Stomach (tissue), 19 donors: ENCODE measurements at places on chromosomes 2 and 18. TPM values are rescaled to one million over a fixed set of nuclear protein-coding genes. Genes with fewer than 3 reads are reported as not detected.

GRCh38 chr2:240806006-240806405 is 14.0 kb downstream of the KIF1A start:
- DNase-seq: peak; percentile 11

DNA sequence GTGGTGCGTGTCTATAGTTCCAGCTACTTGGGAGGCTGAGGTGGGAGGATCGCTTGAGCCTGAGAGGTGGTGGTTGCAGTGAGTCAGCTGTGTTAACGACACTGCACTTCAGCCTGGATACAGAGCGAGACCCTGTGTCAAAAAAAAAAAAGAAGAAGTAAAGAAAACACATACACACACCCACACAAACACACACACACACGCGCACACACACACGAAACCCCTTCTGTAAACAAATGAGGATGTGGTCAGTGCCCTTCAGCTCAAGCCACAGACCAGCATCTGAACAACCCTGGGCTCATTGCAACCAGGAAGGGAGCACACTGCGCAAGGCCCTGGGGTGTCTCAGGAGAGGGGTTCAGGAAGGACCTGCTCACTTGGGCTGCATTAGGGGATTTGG is 47.9 kb upstream of the KCNF1 start:
- DNase-seq: peak; percentile 41

GRCh38 chr2:24342110-24342910 is 18.0 kb downstream of the ITSN2 start:
- no peak for DNase-seq

- peak; percentile 24 for DNase-seq
Observed at GRCh38 chr2:161415987-161416707, at the start of gene TBR1. Gene TBR1, plus strand, starts transcription at chr2:161416297. Its CDS starts 114 bp downstream, at chr2:161416411.

DNA sequence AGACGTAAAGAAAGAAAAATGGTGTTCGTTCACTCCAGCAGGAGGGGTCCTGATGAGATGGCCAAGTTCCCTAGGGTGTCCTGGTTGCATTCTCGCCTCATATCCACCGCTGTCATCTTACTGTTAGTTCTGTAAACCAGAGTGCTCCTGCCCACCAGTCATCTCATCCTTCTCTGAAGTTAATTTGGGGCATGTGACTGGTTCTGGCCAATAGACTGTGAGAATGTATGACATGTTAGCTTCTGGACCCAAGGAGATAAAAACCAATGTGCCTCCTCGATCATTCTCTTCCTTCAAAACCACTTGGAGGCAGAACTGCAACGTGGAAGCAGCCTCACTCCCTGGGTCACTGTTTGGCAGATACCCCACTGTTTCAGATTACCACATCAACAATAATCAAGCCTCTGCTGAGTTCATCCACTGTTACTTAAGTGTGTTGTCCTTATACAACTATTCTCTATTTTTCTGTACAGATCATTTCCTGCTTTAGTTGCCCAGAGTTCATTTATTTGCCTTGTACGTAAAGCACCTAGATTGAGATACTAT is 759.1 kb downstream of the TSN start:
- no peak for DNase-seq

DNA sequence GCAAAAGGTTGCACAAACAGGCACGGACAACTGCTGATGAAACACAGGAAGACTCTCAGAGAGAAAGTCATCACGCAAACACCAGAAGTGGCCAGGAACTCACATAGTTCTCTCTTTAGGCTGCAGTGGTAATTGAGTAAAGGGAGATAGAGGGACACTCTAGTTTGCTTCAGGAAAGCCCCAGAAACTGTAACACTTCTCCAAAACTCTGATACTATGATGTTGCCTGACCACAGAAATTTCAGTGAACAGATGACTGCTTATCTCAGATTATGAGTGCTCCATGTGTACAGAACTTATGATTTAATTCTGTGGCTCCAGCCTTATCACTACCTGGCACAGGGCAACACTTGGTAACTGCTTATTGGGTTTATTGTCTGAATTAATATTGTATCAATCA is 311.5 kb upstream of the GYPC start:
- DNase-seq: no peak

DSC3 gene
- total RNA-seq: not detected
